ENCODE measurements at places on chromosomes 12 and 14.

DNA sequence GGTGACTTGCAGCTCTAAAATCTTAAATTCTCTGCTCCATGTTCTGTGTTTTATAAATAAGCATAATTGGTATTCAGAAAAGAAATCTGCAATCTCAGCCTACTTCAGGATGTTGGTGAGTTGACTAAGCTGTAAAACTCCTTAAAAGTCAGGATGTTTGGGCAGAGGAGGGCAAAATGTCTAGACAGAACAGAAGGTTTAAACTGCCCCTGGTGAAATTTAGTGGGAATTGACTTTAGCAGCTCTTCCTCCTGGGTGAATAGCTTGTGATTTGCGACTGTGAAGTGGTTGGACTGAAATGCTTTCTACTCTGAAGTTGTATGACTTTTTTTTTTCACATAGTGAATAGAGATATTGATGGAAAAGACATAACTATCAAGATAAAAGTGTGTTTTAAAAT lies 85.8 kb downstream of the CAND1 start:
- DNase-seq: no peak

DNA sequence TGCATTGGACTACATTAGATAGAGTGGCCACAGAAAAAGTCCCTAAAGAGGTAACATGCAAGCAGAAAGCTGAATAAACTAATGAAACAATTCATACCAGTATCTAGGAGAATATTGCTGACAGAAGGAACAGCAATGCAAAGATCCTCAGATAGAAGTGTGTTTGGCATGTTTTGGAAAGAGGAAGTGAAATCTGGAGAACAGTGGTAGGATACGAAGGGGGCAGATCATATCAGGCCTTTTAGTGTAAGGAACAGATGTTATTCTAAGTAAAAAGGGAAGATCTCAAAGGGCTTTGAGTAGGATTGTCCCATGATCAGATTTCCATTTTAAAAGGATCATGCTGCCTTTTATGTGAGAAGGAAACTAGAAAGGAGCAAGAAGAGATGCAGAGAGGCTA lies 342.9 kb downstream of the PAWR start:
- DNase-seq: no peak

DNA sequence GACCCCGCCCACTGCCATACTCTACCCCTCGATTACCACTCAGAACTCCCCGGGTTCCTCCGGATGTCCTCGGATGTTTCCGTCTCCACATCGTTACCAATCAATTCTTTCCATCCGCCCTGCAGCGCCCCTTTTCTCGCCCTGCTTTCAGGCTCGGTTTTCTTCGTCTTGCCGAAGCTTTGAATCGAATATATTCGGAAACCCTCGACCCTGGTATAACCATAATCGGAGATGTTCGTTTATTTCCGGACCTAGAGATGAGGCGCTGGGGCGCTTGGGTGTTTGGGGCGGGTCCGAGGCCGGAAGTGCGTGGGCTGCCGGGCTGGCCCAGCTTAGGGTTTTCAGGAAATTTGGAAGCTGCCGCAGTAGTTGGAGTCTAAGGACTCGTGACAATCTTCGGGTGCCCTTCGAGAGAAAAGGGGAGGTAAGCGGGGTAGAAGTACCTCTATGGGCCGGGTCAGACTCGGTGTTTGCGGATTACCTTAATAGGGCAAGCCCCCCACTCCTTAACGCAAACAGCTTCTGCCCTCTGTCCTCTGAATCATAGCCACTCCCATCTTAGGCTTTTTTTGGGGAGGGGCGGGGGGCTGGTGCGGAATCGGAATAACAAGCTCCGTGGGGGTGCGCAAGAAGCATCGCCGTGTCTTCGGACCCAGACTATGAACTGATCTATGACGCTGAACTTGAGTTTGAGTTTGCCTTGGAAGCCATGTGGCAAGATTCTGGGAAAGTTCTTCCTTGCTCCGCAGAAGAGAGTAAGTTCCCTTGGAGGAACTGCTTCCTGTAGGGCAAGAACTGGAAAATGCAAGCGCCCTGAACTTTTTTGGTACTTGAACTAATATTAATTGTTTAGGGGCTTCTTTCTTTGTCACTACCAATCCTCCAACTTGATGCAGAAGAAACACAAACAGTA lies at the start of gene C14orf119:
Gene C14orf119, plus strand, starts transcription at position 310 of the 913 bp plus-strand sequence. CDS start 2,154 bp downstream, outside the sequence.
- DNase-seq: peak; percentile 90

- no peak for DNase-seq
Observed at GRCh38 chr12:63301311-63301710, 150.3 kb upstream of the AVPR1A start.

GRCh38 chr12:92540782-92541423 lies 161.9 kb upstream of the PLEKHG7 start:
- DNase-seq: no peak

DNA sequence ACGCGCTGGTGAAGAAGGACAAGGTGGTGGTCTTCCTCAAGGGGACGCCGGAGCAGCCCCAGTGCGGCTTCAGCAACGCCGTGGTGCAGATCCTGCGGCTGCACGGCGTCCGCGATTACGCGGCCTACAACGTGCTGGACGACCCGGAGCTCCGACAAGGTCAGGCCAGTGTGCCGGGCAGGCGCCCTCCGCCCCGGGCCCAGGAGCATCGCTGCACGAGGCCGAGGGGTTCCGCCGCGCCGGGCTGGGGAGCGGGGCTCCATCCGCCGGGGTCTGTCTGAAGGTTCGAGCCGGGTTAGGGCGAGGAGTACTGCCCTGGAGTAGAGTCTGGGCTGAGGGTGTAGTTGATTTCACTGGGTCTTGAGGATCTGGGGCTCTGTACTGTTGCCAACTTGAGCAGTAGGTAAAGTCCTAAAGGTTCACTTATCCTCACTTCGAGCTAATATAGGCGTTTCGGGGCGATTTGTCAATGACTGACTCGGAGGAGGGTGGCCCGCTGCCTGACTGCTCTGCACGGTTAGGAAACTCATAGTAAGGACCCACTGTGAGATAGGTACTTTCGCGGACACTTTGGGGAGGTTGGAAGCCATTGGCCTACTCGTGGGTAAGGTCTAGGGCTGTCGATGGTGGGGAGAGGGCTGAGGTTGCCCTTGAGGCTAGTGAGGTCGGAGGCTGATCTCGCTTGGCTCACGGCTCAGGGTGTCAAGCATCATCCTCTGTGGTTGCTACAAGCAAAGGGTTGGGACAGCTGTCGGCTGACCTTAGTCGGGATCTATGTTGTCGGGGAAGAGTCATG lies 574 bp downstream of the GLRX5 start:
- DNase-seq: no peak

DNA sequence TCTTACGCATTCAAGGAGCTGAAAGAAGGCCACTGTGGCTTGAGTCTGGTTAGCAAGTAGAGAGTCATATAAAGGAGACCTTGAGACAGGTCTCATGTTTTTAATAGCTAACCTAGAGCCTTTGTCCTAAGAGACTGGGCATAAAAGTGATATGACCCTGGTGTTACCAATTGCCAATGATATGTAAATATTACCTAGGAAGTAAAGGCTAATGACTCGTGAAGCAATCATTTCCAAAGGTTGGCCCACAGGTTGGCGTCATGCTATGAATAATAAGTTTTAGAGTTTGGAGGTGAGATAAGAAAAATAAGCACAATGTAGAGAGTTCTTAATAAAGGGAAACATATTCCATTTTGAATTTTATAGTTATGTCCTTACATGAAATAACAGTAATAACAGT lies 116.6 kb upstream of the PLEKHA5 start:
- DNase-seq: no peak

DNA sequence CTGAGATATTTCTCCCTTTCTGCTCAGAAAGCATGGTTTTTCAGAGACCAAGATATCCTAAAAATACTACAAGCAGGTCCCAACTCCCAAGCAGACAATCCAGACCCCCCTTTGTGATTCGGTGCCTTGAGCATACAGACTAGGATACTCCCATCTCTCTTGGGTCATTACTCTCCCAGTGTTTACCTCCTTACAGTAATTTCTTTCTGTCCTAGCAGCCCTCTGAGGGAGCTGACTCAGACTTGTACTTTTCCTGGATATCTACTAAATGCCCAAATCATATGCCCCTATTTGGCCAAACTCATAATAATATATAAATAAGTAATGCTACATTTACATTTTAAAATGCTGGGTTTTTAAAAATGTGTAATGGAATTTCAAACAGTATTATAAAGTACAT lies 355.6 kb downstream of the LRIG3 start:
- DNase-seq: no peak
